ENCODE measurements at places on chromosomes 11 and 22. TPM values are rescaled to one million over a fixed set of nuclear protein-coding genes. Genes with fewer than 3 reads are reported as not detected.

NEU3 gene
- 10.7 TPM for total RNA-seq

MRGPRX3 gene
- not detected for total RNA-seq

GRCh38 chr11:47955061-47955755, 25.2 kb upstream of the PTPRJ start:
- no peak overlapping the region for H3K4me3 ChIP-seq
- no peaks in the 10 kb centered on the region for H3K4me1 ChIP-seq
- DNase-seq: no peak

TSGA10IP gene
- not detected for total RNA-seq

- DNase-seq: no peak
- no peak overlapping the region for H3K4me3 ChIP-seq
- no peak overlapping the region for H3K27ac ChIP-seq
- H3K27me3 ChIP-seq: no peaks in the 10 kb centered on the region
- peaks cover 28% of the 10 kb centered on the region for H3K4me1 ChIP-seq
- H3K36me3 ChIP-seq: no peaks in the 10 kb centered on the region
Measured at GRCh38 chr22:30273711-30274436, 7.2 kb upstream of the OSM start.

DNA sequence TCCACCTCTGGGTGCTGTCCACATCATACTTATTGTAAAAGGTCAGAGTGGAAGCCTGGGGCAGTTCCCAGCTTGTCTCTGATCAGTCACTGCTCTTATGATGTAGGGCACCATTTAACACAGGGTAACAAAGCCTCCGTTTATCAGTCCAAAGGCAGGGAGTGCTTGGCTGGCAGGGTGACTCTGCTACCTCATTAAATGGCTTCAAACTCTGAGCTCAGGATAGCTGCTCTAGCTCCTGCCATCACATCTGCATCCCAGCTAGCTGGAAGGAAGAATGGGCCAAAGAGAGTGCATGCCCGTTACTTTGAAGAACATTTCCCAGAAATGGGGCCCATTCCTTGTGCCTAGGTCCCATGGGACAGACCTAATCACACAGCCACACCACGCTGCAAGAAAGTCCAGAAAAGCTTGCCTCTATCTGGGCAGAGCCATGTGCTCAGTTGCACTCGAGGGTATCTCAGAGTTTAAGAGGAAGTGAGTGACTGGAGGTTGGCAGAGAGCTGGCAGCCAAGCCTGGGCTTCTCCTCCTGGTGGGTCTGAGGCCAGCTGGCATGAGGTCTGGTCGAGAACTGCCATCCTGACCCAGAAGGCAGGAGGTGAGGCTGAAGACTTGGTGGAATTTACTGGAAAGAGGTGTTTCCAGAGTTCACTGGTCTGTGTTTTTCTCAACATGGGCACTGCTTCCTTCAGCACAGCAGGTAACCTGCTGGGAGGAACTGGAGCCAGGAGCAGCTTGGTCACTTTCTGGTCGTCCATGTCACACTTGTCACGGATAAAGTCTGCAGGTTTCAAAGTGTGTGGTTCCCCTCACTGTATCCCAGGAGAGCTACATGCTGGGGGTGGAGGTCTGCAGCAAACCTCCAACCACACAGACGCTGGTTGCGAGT, 935.7 kb downstream of the BRD1 start:
- no peaks in the 10 kb centered on the region for H3K4me1 ChIP-seq
- H3K27ac ChIP-seq: no peak overlapping the region
- H3K36me3 ChIP-seq: no peaks in the 10 kb centered on the region
- no peak for DNase-seq
- peaks cover 13% of the 10 kb centered on the region for H3K27me3 ChIP-seq
- H3K4me3 ChIP-seq: no peak overlapping the region

NXPE4 gene
- total RNA-seq: not detected

INTS4 gene
- 35.4 TPM for total RNA-seq

- no peak for DNase-seq
- H3K4me1 ChIP-seq: no peaks in the 10 kb centered on the region
- H3K27ac ChIP-seq: no peak overlapping the region
- no peak overlapping the region for H3K4me3 ChIP-seq
- no peaks in the 10 kb centered on the region for H3K36me3 ChIP-seq
Measured at GRCh38 chr11:26062660-26063059, 269.3 kb upstream of the ANO3 start.
